Ovary (tissue), 10 donors: ENCODE measurements at places on chromosomes 7 and 10.

DNA sequence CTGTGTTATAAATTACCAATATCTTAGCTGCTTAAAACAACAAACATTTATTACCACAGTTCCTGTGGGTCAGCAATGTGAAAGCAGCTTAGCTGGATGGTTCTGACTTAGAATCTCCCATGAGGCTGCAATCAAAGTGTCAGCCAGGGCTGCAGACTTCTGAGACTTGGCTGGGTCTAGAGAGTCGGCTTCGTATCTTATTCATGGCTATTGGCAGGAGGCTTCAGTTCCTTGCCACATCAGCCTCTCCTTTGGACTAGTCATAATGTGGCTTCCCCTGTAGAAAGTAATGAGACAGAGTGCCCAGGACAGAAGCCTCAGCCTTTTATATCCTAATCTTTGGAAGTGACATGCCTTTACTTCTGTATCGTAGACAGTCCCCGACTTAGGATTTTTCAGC is 27.3 kb downstream of the RALA start:
- no peak for DNase-seq

- no peak for DNase-seq
These were observed 2.0 kb upstream of the SFTPA1 start for GRCh38 chr10:79608505-79609375.

DNA sequence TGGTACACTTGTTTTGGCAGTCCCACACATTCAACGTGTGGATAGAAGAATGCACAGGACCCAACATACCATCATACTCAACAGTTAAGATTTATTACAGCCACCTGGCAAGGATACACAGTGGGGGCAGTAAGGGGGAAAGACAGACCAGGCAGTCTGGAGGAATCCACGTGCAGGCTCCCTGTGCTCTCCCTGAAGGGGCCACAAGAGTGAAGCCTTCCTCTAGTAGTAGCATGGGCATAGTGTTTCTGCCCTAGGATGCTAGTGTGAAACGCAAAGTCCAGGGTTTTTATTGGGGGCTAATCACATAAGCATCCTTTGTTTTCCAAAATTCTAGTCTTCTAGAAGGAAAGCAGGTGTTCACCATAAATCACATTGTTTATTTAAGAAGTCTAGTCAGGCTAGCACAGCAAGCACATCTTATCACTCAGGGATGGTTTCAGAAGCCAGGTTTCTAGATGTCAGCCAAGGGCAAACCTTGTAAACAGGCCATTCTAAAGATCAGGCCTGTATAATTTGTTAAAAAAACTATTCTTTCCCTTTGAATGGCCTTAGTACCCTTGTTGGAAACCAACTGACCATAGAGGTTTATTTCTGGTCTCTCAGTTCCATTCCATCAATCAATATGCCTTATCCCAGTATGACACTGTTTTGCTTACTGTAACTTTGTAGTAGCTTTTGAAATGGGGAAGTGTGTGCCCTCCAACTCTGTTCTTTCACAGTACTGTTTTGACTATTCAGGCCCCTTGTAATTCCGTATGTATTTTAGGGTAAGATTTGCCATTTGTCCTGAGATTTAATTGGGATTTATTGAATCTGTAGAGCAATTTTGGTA is 12.4 kb upstream of the TFAM start:
- DNase-seq, result no peak

DNA sequence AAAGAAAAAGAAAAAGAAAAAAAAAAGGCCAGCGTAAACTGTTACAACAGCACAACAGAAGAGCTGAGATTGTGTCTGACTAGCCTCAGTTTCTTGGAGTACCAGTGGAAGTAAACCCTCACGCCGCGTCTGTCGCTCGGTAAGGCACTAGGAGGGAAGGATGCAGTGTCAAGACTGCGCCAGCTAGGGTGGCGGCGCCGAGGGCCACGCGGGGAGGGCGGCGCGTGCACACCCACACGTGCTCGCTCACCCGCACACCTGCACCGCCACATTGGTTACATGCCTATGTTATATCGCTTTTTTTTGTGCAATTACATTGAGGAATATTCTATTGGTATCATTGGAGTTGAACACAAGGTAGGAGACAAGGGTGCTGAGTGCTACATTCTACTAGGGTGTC is 48.2 kb downstream of the CLEC2L start:
- DNase-seq, result no peak

DNA sequence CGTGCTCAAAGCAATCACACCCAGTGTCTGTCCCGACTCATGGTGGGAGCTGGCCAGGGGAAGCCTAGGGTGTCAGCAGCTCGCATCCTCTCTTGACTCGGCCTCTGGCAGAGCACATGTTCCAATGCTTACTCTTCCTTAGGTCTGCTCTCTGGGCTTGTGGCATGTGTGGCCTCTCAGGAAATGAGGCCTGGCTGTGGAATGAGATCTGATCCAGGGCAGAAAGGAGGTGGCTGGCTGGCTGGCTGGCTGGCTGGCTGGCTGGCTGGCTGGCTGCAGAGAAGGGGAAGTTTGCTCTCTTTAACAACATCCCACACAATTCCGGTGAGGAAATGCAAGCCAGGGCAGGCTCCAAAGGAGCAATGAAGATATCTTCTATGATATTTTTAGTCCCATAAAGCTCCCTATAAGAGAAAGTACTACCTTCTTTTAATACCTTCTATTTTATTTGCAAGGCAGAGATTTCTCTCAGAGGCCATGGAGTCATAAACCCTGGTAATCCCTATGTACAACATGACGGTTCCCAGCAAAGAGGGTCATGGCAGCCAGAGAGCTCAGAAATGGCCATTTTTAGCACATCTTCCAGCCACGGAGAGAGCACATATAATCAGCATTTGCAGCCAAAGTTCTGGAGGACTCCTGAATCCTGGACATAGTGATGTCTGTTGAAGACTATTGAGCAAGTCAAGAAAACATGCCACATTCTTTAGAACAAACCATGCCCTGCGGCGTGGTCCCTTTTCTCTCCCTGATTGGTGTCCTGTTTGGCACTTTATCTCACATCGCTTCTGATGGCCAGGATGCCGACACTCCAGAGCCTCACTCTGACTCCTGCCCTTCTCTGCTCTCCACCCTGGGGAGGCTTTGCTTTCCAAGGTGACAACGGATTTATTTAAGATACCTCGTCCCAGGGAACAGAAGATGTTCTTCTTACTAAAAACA is 153.7 kb downstream of the FANK1 start:
- no peak for DNase-seq

DNA sequence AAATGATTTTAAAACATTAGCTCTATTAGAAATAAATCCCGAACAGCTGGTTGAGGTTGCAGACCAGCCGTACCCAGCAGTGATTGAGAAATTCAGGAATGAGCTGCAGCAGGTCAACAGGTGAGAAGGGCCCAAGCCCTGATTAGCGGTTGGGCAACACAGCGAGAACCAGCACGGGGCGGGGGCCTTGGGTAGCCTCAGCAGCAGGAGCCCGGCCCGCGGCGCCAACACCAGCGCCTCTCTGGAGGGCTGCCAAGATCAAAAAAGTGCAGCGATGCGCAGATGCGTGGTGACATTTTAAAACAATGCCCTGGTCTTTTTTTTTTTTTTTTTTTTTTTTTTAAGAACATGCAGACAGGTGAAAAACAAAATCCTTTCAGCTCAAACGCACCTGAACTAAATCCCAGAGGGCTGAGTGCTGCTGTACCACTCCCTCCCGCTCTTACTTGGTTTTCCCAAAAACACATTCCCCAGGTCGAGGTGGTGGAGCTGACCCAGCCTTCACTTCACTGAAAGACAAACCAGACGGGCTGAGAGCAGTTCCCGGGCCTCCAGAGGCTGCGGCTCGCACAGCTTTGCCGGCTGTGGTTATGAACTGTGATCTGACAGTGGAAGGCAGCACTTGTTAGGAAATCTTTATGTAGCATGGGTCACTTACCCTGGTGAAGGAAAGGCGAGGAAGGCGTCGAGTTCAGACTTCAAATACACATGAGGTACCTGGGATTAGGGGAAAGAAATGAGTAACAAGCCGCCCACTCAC is 579.4 kb downstream of the SDK1 start:
- no peak for DNase-seq

GRCh38 chr7:23377134-23377533 is 78.0 kb downstream of the MALSU1 start:
- no peak for DNase-seq

- no peak for DNase-seq
These were observed 653.1 kb upstream of the C7orf33 start for GRCh38 chr7:147937428-147937827.

DNA sequence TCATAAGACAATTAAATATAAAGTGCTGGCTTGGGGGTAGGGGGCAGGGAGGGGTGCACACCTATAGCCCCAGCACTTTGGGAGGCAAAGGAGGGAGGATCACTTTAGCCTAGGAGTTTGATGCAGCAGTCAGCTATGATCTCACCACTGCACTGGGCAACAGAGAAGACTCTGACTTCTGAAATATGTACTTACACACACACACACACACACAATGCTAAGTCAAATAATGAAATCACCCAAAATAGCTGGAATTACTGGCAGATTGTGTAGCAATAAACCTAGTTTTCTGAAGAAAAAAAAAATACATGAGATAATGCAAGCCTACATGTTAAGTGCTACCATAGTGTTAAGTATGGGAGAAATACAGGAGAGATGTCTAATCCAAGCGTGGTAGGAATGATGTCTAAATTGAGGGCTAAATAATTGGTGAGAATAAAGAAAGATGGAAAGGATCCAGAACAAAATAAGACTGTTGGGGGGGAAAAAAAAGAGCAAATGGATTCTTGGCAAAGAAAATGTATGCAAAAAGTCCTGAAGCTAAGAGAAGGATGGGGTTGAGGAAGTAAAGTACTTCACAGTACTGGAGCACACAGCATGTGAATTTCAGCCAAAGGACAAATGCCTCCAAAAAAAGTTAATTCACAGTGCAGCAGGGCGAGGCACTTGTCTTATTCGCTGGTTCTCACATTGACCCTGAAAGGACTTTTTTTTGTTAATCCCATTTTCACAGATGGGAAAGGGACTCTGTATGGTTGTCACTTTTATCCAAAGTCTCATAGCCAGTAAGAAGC is 73.9 kb downstream of the IGF2BP3 start:
- DNase-seq, result no peak

DNA sequence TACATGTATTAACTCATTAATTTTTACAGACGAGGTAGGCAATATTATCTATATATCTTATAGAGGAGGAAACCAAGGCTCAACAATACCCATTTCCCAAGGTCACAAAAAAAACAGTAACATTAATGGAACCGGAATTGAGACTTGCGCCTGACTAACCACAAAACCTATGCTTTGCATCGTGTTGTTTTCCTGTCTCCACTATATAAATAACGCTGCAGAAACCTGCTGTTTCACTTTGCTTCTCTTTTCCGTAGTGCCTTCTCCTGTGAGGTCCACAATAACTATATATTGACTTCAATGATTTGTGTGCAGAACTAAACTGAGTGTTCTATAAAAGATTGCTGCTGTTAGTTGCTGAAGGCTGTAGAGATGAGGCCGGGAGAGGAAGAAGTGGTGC is 97.7 kb upstream of the RPA3 start:
- no peak for DNase-seq

GRCh38 chr10:58641708-58642107 is 129.0 kb downstream of the BICC1 start:
- no peak for DNase-seq

DNA sequence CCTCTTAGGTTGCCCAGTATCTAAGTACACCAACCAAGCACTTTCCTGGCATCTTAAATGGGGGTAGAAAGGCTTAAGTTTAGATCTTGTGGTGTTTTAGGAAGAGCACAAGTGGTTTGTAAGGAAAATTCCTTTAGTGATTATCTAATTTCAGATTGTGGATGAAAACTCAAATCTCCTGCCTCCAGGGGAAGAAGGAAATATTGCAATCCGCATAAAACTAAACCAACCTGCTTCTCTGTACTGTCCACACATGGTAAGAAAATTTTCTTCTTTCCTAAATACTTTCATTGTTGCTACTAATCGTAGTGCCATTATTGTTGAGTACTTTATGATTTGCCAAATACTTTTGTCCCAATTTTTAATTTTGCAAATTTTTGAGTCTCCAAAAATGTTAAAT is 31.1 kb downstream of the ACSM6 start:
- DNase-seq, result no peak

GRCh38 chr7:44974549-44974948 is 4.3 kb downstream of the MYO1G start:
- peak; percentile 18 for DNase-seq

DNA sequence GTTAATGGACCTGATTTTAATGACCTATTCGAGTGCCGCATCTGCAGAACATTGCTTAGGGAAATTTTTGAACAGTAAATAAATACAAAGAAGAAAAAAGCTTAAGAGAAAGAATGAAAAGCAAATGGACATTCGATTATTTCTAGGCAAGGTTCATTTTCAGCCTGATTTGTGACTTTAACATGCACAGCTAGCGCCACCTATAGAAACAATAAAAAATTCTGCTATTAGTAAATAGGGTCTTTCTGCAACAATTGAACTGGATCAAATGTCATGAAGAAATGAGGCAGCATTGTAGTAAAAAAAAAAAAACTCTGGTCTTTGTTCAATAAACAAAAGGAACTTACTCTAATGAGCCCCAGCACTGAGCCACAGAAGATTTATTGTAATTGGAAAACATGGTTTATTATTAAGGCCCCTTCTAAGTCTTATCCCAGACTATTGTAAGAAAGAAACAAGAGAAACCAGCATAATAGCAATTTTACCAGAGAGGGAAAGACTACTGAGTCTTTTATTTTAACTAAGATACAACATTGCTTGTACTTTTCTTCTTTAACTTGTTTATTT is 41.4 kb upstream of the GHITM start:
- no peak for DNase-seq

GRCh38 chr10:8554574-8554973 is 500.1 kb downstream of the GATA3 start:
- DNase-seq, result no peak

- DNase-seq, result no peak
These were observed 152.4 kb upstream of the ADO start for GRCh38 chr10:62652114-62652513.

DNA sequence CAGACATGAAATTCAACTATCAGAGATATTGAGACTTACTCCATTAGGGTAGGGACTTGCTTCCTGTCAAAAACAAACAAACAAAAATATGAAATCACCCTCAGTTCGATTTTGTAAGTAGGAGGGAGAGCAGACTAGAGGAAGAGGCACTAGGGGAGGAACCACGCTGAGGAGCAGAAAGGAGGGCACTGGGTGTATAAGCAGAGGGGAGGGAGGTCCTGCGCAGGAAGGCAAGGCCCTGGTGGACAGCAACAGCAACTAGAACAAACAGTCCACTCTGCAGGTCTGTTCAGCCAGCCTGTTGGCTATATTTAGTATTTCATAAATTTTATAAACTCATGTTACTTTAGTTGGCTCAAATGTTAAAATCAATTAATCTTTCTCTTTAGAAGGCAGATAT is 937.1 kb upstream of the C7orf33 start:
- no peak for DNase-seq
